ENCODE measurements at places on chromosomes 3 and 15.

DNA sequence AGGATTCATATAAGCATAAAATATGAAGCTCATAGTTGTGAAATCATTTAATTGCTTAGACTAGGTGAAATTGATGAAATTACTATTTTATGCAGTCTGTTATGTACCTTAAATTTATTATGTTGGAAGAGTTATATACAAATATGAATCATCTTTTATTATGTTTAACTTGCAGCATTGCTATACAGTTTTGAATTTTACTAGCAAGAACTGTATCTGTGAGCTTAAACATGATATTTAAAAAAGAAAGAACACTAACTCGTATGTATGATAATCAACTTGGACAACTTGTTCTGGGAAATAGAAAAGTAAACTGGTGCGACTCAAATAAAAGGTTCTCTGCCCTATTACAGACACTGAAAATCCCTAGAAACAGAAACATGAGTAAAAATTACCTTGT, 1.8 kb downstream of the STX19 start:
- DNase-seq = no peak
- no peaks in the 10 kb centered on the region for H3K27me3 ChIP-seq
- H3K27ac ChIP-seq = no peak overlapping the region

DNA sequence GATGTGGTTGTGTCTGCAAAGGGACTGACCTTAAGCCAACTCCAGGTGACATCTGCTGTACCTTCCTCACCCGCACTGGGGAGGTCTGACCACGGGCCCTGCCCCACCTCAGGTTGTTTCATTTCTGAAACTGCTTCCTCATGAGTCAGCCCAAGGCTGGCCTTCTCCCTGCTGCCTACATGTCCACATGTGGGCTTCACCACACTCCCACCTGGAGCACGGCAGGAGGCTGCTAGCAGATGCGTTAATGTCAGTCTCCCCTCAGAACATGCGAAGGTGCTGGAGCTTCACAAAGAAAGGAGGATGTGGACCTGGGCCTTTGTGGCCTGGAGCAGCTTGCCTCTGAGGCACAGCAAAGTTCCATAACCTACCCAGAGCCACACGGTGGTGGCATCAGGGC, 69.4 kb upstream of the PLXNA1 start:
- no peak overlapping the region for H3K4me3 ChIP-seq
- H3K27me3 ChIP-seq = no peaks in the 10 kb centered on the region
- no peaks in the 10 kb centered on the region for H3K4me1 ChIP-seq
- no peak overlapping the region for H3K27ac ChIP-seq
- no peak for DNase-seq

DNA sequence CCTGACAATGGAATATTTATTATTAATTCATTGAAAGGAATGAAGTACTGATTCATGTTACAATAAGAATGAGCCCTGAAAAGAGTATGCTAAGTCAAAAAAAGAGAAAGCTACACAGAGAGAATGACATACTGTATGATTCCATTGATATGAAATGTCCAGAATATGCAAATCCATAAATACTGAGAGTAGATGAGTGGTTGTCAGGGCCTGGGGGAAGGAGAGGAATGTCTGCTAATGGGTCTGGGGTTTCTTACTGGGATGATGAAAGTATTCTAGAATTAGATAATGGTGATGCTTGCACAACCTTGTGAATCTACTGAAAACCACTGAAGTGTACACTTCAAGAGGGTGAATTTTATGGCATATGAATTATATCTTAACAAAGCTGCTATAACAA, 79.9 kb upstream of the HACD2 start:
- no peak overlapping the region for H3K4me3 ChIP-seq
- H3K4me1 ChIP-seq = 0 out of 2 replicates have a peak, but pooled peaks cover 2% of the 10 kb centered on the region
- no peaks in the 10 kb centered on the region for H3K27me3 ChIP-seq
- no peaks in the 10 kb centered on the region for H3K36me3 ChIP-seq

DNA sequence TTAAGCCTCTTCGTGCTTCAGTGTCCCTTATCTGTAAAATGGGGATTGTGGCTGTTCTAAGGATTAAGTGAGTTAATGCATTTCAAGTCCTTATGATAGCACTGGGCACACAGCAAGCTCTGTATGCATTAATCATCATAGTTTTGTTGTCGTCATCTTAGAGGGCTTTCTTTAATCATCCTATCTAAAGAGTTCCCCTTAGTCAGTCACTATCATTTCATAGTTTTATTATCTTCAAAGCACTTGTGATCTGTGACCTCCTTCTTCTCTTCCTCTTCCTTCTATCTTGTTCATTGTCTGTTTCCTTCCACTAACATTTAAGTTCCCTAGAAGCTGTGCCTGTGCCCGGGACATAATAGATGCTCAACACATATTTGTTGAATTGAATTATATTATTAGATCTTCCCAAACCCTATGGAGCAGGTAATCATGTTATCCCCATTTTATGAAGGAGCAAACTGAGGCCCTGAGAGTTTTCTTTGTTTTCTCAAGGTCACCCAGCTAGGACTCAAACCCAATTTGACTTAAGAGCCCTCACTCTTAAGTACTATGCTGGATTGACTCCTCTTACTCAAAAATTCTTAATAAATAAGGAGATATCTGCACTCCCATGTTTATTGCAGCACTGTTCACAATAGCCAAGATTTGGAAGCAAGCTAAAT, 24.1 kb downstream of the DUOX2 start:
- DNase-seq = no peak
- H3K36me3 ChIP-seq = no peaks in the 10 kb centered on the region
- no peak overlapping the region for H3K4me3 ChIP-seq
- H3K4me1 ChIP-seq = no peaks in the 10 kb centered on the region

DNA sequence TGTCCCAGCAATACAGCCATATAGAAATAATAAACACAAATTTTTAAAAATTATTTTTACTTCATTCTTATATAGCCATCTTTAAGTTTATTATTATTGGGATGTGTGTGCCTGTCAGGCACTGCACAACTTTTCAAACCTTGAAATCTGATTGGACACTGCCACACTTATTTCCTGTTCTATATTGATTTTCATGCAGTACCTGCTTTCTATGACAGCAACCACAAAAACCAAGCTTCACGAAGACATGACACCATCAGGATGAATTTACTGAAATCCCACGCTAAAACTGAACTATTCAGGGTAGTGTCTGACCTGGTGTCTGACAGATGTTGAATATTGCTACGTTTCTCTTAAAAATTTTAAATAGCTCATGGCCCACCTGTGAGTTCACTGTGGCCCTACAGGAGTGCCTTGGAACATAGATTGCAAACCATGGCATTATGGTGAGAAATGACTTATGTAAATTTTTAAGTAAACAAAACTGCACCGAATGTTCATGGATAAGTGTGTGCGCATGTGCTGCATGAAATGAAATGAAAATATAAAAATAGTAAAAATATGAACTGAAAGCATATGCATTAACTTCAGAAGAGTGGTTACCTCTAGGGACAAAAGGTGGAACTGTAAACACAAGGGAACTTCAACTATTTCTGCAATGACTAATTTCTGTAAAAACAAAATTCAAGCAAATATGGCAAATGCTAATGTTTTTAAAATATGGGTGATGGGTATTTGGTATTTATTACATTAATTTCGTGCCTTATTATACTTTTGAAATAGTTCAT, 152.3 kb downstream of the ZBTB20 start:
- H3K27me3 ChIP-seq = no peaks in the 10 kb centered on the region
- no peak for DNase-seq
- H3K4me3 ChIP-seq = no peak overlapping the region

GRCh38 chr15:25693321-25694238, 169.5 kb downstream of the ATP10A start:
- DNase-seq = no peak
- no peaks in the 10 kb centered on the region for H3K36me3 ChIP-seq
- no peaks in the 10 kb centered on the region for H3K4me1 ChIP-seq
- H3K27me3 ChIP-seq = no peaks in the 10 kb centered on the region

DNA sequence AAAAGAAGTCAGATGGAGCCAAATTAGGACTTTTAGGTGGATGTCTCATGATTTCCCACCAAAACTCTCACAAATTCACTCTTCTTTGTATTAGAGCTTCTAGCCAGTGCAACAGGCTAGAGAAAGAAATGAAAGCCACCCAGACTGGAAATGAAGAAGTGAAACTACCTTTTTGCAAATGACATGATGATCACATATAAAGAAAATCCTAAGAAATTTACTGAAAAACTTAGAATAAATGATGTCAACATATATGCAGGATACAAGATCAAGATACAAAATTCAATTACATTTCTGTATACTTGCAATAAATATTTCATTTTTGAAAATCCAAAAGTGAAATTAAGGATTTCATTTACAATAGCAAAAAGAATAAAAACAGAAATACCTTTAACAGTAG, 110.8 kb downstream of the LRIG1 start:
- no peak overlapping the region for H3K4me3 ChIP-seq
- DNase-seq = peak; percentile 83
- H3K27me3 ChIP-seq = no peaks in the 10 kb centered on the region
- H3K36me3 ChIP-seq = peaks cover 37% of the 10 kb centered on the region
- H3K27ac ChIP-seq = peak overlapping the region; percentile 71

DNA sequence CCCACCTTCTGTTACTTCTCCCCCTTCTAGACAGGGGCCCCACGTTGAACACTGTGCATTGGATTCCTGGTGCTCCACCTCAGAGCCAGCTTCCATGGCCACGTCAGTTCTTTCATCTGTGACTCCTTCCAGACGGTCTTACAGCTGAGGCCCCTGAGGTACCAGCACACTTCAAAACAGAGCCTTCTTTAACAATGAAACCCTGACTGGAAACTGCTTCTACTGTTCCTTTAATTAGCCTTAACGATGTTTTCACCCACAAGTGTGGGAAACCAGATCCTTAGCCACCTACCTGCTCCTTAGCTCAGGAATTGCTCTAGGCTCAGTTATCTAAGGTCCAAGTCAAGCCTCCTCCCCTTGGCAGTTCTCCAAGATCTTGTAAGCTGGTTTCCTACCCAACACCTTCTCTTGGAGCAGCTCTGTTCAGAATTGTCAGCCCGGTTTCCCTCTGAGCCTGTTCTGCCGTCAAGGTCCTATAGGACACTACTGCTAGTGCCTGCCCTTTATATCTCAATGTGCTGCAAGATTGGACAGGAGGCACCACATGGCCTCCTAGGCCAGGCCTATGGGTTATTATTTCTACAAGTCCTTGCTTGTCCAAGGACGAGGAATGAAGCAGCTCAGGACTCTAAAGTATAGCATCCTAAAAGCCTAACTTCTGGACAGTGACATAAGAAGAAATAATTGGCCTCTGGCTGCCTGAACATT, 80.7 kb downstream of the FMN1 start:
- H3K27ac ChIP-seq = no peak overlapping the region
- no peaks in the 10 kb centered on the region for H3K36me3 ChIP-seq
- no peaks in the 10 kb centered on the region for H3K4me1 ChIP-seq
- H3K27me3 ChIP-seq = no peaks in the 10 kb centered on the region

- H3K4me3 ChIP-seq = peak overlapping the region; percentile 98
- H3K36me3 ChIP-seq = peaks cover 26% of the 10 kb centered on the region
- no peak for DNase-seq
- H3K4me1 ChIP-seq = peaks cover 24% of the 10 kb centered on the region
- no peaks in the 10 kb centered on the region for H3K27me3 ChIP-seq
Observed at GRCh38 chr3:131503320-131503635, 507 bp upstream of the MRPL3 start.

DNA sequence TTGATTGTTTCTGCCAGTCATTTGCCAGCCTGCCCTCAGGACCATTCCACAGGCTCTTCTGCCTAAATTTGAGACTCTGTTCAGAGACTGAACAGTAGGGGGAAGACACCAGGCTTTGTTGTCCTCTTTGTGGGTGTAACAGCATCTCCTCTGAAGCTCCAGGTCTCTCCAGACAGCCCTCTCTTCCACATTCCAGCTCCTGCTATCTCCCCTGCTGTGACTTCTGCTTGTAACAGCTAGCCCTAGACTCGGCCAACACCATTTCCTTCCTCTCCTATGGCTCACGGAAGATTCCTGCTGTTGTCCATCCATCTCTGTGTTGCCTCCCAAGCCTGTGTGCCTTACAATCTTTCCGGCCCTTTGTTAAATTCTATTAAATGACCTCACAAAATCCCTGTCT, 40.2 kb downstream of the SUCLG2 start:
- no peak for DNase-seq
- no peaks in the 10 kb centered on the region for H3K27me3 ChIP-seq
- H3K36me3 ChIP-seq = peaks cover 43% of the 10 kb centered on the region
- no peak overlapping the region for H3K4me3 ChIP-seq
- peaks cover 20% of the 10 kb centered on the region for H3K4me1 ChIP-seq

DNA sequence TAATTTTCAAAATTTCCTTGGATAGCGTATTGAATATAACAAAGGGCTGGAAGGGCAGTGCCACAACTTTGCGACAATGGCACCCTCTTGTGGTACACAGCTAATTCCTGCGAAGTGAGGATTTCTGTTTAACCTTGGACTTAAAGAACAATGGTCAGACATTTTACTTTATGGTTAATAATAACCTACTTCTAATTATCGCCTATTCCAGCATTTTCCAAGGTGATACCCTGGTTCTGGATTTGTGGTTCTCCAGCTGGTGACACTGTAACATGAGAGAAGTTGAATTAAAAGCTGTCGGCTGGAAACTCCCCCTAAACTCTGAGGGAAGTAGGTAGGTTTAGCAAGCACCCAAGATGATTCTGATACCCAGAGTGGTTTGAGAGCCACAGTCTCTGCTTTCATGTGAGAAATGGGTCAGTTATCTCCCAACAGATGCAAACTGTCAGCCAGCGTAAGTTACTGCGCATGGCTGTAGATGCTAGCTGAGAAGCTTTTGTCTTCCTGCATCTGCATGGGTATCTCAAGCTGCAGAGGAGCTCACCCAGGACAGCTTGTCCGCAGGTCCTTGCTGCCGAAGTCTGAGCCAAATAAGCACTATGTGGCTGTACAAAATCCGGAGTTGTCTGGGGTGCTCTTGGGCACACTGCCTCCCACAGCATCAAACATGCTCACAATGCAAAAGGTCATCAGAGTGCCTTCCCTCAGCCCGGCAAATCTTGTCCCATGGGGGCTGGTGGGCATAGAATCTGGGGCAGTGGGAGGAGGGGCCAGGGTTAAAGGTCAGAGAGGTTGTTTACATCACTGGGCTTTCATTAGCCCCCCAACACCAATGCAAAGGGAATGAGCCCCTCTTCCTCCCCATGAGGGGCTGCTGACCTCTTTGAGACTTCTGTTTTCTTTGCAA, 6.6 kb upstream of the CHSY1 start:
- DNase-seq = peak; percentile 84
- no peaks in the 10 kb centered on the region for H3K4me1 ChIP-seq
- H3K36me3 ChIP-seq = no peaks in the 10 kb centered on the region
- no peak overlapping the region for H3K4me3 ChIP-seq

- H3K27me3 ChIP-seq = no peaks in the 10 kb centered on the region
- H3K36me3 ChIP-seq = no peaks in the 10 kb centered on the region
Observed at GRCh38 chr3:71402911-71403310, 180.6 kb downstream of the FOXP1 start.

Data from Karpas-422 (cell line).